ENCODE measurements at places on chromosomes 1 and 21.

DNA sequence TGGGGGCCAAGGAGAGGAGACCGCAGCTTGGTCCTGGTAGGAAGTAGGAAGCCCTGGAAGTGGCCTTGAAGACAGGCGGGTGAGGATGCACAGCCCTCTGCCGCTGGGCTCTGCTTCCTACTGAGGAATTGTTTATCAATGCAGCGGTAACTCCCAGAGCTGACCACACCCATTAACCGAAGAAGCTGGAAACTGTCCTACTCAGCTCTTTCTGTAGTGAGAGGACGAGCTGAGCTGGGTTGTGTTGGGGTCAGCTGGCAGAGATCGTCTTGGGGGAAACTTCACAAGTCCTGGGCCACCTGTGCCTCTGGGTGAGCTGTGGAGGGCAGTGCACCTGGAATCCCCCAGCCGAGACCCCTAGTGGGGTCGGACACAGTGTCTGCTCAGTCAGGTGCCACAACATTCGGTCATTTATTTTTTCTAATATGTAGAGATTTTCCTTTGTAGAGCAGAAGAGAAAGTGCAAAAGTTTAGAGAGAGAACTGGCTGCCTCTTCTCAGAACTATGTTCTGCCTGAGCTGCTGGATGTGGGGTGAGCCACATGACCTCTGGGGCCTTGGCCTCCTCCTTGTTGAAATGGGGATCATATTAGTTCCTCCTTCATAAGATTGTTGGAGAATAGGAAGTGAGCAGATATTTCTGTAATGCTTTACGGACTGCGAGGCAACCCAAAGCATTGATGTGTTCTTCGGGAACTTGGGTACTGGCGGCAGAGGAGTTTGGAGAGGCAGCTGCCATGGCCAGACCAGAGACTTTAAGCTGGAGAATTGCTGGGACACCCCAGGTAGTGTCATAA is 3.6 kb downstream of the NECAP2 start:
- DNase-seq, result no peak

DNA sequence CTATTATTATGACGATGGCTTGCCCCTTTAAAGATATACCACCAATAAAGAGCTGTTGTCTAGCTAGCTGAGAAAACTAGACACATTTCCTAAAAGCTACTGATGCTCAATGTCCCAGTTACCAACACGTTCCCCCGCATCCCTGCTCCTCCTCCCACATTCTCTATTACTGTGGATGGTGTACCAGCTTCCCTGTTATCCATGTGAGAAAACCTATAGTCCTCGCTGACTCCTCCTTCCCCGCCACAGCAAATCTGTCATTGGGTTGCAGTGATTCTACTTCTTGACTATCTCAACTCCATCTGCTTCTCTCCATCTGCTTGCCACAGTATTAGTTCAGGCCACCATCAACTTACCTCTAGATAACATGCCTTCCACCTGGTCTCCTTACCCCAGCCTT is 337.5 kb downstream of the KCNH1 start:
- DNase-seq, result no peak

GRCh38 chr1:235920596-235921375 is 54.1 kb upstream of the LYST start:
- peak; percentile 69 for DNase-seq

- DNase-seq, result no peak
These were observed 7.1 kb downstream of the TCP10L start for GRCh38 chr21:32578107-32578691.

DNA sequence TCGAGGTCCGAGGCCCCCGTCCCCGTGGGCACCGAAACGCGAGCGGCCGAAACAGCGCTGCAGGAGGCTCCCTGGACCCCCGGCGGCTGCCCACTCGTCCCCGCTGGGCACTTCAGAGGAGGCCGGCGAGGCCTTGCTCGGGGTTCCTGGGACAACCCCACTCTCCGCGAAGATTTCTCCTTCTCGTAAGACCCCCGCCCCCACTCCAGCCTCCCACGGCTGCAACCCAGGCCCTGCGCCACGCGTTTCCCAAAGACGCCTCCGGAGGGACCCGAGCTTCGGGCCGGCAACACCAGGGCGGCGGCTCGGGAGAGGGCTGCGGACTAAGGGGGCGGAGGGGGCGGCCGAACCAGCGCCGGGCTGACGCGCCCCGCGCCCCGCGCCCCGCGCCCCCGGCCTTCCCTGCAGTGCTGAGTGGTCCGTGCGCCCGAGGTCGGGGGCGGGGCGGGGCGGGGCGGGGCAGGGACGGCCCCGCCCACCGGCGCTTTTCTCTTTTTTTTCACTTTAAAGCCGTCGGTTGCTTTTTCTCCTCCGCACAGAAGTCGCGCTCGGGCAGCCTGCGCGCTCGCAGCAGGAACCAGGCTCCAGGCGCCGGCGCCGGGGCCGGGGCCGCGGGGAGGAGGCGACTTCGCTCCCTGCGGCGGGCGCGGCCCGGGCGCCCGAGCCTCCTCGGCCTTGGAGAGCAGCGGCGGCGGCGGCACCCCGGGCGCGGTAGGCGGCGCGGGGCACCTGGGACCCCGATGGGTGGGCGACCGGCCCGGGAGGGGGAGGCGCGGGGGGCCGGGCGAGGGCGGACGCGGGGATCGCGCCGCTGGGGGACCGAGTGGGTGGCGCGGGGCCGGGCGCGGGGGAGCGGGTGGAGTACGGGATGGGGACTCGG is at the start of gene SPSB1:
TSS of gene SPSB1 (plus strand) at position 534 of the 880 bp plus-strand sequence. CDS start 62,998 bp downstream, outside the sequence.
- DNase-seq, result peak; percentile 89

DNA sequence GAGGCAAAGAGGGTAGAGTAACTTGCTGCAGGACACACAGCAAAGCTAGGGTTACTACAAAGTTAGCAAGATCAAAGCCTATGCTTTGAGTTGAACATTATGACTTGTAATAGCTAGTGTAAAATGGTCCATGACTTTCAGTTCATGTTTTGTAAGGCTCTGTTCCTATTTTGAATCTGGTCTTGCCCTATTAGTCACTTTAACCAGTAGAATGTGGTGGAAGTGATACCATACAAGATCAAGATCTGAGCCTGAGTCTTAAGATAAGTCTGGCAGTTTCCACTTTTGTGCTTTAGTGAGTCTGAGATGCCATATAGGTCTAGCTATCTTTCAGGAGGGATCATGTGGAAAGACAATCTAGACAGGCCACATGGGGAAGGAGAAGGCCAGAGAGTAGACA is 282.1 kb upstream of the BRINP3 start:
- no peak for DNase-seq

DNA sequence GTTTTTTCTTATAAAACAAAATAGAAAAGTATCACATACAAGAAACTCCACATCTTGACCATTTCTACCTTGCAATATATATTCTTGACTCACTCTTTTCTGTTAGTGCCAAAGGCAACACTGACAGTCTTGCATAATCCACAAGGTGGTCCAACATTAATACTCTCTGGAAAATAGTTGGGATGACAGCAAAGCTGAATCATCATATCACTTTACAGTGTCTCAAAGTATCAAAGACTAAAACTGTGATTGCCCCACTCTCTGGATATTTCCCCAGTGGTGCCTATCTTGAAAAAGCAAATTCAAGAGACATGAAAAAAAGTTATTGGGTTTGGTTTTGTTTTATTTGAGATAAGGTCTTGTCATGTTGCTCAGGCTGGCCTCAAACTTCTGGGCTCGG is 14.6 kb upstream of the TGFBR3 start:
- peak; percentile 87 for DNase-seq

DNA sequence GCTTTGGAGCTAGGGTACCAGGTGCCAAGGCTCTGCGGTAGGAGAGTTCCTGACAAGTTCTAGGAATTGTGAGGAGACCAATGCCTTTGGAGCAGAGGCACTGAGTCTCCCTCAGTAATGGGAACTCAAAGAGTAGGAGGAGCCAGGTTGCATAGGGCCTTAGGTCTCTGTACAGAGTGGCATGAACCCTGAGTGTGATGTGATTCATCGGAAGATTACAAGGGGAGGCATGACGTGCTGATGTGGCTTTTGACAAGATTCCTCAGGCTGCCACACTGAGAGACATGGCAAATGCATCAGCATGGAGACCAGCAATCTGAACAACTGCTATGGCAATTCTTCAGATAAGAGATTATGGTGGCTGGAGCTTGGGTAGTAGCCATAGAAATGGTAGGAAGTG is 94.6 kb upstream of the SLC44A3 start:
- DNase-seq, result peak; percentile 63

DNA sequence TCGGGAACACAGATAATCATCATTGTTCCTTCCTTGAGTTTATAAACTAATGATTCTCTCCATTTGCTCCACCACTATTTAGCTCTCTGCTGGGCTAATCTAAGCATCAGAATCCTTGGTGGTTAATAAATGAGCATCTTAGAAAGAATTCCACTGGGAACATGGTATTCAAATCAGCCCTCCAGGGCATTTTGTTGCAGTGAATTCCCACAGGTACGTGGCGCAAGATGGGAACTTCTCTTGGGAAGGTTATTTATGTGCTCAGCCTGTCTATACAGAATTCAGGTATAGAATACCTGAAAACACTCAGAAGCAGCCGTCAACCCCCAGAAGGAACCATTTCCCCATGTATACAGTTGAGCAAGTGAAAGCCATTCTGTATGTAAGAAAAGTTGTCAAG is 131.5 kb downstream of the NTNG1 start:
- no peak for DNase-seq

- DNase-seq, result no peak
These were observed 30.8 kb upstream of the SLC35F3 start for GRCh38 chr1:233873666-233874065.

- peak; percentile 93 for DNase-seq
These were observed 124.8 kb downstream of the RIPK4 start for GRCh38 chr21:41641821-41642701.

- peak; percentile 25 for DNase-seq
These were observed 23.3 kb downstream of the CYP2J2 start for GRCh38 chr1:59903141-59903754.

DNA sequence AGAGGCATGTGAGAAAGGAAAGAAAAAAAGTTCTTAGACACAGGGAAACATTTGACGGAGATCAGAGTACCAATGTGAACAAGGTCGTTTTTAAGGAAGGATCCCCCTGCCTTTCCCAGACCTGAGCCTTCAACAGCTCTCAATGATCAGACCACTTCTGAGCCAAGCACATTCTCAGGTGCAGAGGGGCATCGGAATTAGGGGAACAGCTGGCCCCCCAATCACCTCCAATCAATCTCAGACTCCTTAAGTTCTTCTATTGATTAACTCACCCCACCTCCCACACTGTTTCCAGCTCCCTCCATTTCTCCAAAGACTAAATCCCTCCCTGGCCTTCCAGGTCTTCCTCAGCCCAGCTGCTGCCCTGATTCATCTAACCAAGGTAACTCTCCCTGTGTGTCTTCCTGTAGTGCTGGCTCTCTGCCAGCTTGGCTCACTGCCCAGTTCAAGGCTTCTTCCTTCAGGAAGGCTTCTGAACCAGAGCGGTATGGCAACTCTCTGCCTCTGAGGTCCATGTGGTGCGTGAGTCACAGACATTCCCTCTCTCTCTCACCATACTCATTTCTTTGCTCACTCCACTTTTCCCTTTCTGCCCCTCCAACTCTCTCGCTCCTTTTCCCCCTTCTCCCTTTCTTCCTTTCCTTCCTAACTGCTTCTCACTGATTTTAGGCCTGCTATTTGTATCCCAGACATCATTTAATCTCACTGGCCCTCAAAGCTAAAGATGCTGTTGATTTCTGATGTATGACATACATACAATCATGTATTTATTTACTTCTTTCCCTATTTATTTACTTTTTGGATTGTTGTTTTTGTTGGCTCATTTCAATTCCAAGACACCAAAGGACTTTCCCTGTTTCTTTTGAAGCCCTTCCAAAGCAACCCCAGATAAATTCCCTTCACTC is 18.1 kb downstream of the CFAP45 start:
- peak; percentile 94 for DNase-seq

GRCh38 chr1:229372251-229372650 is 29.4 kb upstream of the CCSAP start:
- no peak for DNase-seq

DNA sequence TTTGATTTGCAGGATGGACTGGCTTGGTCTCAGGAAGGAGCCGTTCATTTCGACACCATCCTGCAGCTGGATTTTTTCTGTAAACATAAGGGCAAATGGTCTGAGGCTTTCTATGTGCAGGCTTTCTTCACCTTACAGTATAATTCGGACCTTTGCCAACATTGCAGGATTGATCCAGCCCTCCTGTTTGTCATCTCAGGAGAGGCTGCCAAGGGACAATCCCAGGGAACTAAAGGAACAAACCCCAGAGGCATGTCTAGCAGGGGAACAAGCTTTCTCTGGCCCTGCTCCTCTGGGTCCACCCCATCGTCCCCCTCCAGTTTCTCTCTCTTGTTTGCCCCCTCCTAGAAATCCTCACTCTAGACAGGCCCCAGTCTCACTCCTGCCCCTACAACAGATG is 24.8 kb upstream of the GBP6 start:
- no peak for DNase-seq

Data from fibroblast of skin of scalp (primary cell).